ENCODE measurements at places on chromosomes 5 and 9.

DNA sequence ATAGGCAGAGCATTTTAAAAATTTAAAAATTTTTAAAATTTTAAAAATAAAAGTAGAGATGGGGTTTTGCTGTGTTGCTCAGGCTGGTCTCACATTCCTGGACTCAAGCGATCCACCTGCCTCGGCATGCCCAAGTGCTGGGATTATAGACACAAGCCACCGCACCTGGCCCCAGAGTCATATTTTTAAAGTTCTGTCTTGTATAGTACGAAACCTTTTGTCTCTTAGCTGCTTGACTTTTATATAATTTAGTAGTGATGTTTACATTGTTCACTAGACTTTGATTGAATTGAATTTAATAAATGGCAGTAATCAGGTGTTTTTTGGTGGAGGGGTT lies 31.0 kb downstream of the LRRTM2 start:
- no peak for DNase-seq

DNA sequence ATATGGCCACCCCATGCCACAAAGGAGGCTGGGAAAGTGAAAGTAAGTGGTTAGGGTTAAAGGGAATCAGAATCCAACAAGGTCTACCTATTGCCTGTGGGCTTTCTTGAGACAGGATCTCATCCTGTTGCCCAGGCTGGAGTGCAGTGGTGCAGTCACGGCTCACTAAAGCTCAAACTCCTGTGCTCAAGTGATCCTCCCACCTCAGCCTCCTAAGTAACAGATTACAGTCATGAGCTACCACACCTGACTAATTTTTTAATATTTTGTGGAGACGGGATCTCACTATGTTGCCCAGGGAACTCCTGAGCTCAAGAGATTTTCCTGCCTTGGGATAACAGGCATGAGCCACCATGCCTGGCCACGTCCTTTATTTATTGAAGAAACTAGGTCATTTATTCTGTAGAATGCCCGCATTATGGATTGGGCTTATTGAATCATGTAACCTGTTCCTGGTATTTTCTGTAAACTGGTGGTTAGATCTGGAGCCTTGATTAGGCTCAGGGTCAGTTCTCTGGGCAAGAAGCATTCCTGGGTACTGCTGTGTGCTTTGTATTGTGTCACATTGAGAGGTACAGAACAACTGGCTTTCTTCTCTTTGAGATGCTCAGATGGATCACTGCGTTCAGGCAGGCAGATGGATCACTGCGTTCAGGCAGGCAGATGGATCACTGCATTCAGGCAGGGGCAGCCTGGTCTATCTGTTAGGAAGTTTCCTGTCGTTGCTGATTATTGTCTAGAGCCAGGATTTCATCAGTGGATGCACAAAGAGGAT lies 41.6 kb downstream of the ERGIC1 start:
- DNase-seq, result no peak

DNA sequence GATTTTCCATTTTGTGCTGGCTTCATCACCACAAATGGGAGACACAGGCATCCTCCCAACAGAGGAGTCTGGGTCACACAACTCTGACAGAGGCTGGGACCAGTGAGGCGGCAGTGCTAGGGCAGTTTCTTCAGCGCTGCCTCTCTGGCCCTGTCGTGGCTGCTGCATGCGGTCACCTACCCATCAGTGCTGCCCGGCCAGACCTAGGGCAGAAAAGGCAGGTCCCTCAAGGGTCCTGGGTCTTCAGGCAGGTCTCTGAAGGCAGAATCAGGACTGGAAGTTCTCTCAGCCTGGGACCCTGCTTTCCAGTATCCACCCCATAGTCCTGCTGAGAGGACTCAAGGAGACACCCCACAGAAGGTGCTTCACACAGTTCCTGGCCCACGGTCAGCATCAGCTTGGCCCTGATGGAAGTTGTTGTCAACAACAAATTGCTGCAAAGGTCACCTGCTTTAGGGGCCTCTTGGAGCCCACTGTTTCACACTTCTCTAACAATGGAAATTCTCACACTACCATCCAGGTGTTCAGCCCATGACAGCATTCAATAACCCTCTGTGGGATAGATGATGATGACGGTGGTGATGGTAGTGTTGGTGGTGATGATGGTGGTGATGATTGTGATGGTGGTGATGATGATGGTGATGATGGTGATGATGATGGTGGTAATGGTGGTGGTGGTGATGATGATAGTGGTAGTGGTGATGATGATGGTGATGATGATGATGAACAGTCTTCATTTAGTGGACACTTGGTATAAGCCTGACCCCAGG lies 146.4 kb upstream of the PPP1R26 start:
- DNase-seq, result peak; percentile 1

- no peak for DNase-seq
Measured at GRCh38 chr5:71633255-71634155, 46.4 kb downstream of the MCCC2 start.

- no peak for DNase-seq
Measured at GRCh38 chr5:1423901-1424603, 21.2 kb downstream of the SLC6A3 start.

DNA sequence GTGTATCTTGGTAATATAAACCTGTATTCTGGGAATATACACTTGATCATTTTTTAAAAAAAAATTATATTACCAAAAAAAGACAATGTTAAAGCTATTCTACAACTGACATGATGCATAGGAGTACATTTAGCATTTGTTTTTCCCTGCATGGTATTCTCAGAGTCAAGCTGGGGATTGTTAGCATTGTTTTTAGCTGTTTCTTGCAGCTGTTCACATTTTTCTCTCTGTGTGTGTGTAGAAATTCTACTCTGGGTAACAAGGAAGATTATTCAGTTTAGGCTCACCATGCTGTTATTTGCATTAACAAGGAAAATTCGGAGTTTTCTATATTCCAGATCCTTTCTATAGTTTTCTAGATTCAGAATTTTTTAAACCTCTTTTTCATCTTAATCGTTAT lies 62.2 kb downstream of the ADAMTS16 start:
- DNase-seq, result no peak

GRCh38 chr5:166031926-166032325 lies 2259.5 kb upstream of the WWC1 start:
- DNase-seq, result no peak

DNA sequence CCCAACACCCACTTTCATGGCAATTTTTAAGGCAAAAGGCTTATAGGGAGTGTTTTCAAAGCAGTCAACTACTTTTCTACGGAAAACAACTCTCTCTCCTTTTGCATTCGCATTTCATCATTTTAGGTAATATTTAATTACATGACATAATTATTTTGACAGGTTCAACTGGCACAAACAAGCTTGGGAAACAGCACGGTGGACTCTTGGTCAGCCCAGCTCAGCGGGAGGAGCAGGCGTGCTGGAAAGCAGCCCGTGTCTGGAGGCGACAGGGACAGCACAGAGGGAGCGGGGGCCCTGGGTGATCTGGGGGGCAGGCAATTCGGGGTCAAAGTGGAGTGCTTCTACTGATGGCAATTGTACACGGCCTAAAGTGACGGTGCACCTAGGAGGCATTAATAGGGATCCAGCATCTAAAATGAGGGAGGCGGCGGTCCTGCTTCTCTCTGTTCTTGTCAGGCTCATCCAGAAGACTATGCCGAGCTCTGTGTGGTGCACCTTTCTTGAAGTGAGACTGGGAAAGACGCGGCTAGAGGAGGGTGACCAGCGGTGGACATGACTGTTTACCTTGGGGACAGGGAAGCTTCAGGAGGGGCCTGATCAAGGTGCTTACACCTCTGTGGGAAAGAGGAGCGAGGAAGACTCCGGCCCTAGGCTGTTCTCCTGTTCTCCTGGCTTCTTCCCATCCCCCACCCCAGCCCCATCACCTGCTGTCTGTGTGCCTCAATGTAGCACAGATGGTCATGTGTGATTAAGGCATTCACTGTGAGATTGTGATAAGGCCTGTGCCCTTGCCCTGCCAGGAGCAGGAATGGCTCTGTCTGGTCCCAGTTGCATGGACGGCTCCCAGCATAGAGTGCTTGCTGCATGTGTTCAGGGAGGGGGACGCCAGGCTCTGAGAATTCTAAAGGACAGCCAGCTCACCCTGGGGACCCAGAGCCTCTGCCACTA lies 3.4 kb downstream of the MYMK start:
- no peak for DNase-seq

- peak; percentile 26 for DNase-seq
Measured at GRCh38 chr9:131347376-131348020, 46.4 kb upstream of the PRRC2B start.

- no peak for DNase-seq
Measured at GRCh38 chr9:125694478-125694877, 12.5 kb downstream of the MAPKAP1 start.

GRCh38 chr9:76087976-76088375 lies 197.5 kb downstream of the PCSK5 start:
- DNase-seq, result no peak

GRCh38 chr5:116084287-116084691 lies 536 bp upstream of the COMMD10 start:
- DNase-seq, result peak; percentile 36

GRCh38 chr9:75850459-75851200 lies 39.8 kb upstream of the PCSK5 start:
- no peak for DNase-seq

DNA sequence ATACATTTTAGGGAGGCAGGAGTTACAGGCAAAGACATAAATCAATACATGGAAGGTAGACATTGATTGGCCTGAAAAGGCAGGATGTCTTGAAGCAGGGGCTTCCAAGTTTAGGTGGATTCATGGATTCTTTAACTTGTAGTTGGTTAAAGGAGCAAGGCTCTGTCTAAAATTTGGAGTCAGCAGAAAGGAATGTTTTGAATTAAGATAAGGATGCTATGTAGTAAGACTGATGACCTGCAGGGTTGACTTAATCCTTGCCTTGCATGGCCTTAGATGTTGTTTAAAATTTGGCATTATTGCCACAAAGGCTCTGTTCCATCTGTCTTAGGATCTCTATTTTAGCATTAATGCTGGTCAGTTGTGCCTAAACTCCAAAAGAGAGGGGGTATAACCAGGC lies 171.3 kb downstream of the C5orf15 start:
- DNase-seq, result no peak

DNA sequence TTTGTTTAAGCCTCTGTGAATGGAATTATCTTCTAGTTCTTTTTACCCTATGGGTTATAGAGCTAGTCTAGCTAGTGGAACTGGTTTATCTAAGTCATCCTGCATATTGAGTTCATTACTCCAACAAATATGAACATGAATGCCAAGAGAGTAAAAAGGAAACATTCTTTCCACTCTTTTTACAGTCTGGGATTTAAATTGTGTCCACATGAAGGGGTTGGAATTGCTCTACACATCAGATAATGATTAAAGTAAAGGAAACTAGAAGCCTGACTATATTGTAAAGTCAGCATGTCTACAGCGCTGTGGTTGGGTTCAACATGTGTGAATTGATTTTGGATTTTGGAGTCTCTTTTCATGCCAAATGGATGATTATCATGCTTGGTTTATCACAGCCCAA lies 173.1 kb downstream of the CCDC171 start:
- no peak for DNase-seq

- no peak for DNase-seq
Measured at GRCh38 chr9:91864380-91864779, 85.6 kb downstream of the ROR2 start.

DNA sequence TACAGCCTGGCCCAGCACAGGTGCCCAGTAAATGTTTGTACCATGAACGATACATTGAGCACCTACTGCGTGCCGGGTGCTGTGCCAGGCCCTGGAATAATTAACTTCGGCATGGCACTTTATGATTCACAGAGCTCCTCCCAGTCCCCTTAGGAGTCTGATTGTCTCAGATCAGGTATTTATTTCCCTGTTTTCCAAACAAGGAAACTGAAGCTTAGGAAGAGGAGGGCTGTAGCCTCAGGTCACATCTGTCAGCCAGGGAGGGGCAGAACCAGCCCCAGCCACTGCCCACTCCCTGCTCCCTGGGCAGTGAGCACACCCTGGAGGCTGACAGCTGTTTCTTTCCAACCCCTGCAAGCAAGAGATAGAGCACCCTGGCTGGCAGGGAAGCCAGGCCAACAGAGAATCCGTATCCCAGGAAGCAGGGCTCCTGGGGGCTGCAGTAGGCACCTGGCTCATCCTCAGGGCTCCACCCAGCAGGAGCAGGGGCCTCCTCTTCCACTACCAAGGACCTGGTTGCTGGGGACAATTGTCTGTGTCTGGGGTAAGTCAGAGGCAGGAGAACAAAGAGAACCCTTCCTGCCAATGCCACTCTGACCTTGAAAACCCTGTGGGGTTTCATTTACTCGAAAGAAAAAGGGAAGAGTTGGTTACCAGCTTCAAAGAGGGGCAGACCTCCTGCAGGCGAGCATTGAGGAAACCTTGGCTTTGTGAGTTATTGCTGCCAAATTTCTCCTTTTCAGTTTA lies 69.0 kb downstream of the DAB2IP start:
- DNase-seq, result no peak

DNA sequence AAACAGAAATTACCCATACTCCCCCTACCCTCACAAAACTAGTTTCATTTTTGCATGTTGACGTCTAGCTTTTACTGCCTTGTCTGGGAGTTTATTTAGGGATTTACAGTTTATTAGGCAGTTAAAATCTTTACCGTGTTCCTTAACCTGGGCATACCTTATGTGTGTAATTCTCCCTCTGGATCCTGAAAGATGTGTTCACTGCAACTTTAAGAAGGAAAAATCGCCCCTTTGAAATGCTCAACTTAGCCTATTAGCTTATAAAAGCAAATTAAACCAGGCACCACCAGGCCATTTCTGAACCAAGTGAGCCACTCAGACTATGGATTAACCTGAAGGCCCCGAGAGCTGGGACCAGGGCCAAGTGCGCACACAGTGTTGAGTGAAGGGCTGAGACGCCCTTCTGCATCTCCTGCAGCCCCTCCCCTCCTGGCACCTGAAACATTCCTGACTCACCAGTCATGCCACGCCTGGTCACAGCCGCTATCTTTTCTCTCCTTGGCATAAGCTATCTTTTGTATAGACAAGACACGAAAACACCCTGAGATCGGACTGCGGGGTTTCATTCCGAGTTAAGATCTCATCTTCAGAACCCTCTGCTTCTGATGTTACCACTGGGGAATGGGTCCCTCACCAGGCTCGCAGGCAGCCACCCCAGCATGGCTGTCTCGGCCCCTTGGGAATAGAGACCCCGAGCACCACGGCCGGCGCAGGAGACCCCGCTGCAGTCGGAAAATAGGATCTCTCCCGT lies 111.9 kb downstream of the ROR2 start:
- DNase-seq, result no peak

DNA sequence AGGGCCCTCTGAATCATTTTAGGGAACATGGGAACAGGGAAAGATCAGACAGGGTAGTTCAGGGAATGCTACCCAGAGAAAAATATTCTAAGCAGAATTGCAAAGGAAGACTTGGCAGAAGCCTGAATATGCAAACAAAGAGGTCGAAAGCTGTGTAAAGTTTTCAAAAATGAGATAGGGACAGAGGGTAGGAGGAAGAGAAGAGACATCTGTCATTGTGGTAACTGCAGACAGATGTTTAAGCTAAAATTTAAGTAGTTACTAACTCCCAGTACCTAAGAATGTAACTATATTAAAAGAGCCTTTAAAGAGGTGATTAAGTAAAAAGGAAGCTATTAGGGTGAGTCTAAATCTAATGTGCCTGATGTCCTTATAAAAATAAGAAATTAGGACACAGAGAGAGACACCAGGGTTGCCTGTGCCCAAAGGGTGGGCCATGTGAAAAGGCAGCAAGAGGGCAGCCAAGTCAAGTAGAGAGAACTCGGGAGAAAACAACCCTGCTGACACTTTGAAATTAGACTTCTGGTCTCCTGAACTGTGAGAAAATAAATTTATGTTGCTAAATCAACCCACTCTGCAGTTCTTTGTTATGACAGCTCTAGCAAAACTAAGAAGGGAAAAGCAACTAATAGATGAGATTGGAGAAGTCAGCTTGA lies 1647.4 kb upstream of the C9orf72 start:
- no peak for DNase-seq

Data from RPMI8226 (cell line).